Foreskin keratinocyte (primary cell): ENCODE measurements at places on chromosomes 13 and 19. TPM values are rescaled to one million over a fixed set of nuclear protein-coding genes. Genes with fewer than 3 reads are reported as not detected.
A peak's percentile ranks its signal among the peaks of the same experiment; 100 is the strongest.

PLPP2 gene
- polyA plus RNA-seq, result 15.3 and 17.0 TPM in 2 replicates

DNA sequence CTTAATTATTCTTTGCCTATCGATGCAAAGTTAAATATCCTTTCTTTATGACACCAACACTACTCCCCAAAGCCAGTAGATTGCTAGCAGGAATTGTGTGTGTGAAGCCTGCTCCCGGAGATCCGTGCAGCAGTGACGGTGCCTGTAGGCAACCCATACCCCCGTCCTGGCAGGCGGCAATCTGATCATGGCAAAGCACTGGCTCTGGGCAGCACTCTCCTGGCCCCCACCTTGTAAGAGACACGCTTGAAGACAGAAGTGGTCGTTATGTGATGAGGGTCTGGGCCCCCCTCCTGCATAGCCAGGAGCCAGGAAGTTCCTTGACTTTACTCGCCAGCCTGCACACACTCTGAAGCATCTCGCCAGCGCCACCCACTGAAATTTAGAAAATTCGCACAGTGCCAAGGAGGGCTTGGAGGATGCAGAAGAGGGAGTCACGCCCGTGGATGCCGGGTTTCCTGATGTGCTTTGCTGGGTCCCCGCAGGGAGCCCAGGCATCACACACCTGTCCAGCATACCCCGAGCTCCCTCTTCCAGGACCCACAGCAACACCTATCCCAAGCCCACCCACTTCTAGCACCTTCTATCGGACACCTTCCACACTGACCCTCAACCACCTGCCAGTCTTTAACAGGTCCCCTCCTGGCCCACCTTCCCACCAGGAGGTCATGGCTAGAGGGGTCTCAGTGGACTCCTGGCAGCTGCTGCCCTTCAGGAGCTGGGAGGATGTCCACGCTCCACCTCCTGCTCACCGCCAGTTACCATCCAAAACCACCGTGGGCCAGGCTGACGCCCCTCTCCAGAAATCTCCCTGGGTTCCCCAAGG, 54.5 kb downstream of the CEBPG start:
- no peak for DNase-seq

- DNase-seq, result no peak
Measured at GRCh38 chr19:51220996-51221395, 3.9 kb upstream of the CD33 start.

GRCh38 chr13:23718996-23719395, 148.8 kb downstream of the TNFRSF19 start:
- no peak for DNase-seq

CASP14 gene
- 0.07 TPM in 1 of 2 replicates, not detected in the other for polyA plus RNA-seq

DNA sequence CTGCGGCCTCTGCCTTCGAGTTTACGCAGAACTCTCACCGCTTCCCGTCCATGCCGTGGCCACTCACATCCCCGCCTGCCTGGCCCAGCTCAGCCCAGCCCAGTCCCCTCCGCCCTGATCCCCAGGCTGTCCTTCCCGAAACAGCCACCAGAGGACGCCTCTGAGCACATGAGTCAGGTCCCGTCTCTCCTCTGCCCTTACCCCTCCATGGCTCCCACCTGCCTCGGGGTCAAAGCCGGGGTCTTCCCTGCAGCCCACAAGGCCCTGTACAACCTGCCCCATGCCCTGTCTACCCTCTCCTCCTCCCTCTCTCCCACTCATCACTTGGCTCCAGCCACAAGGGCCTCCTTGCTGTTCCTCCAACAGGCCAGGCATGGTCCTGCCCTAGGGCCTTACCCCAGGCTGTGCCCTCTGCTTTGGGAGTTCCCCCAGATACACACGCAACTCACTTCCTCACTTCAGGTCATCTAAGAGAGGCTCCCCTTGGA, 8.1 kb upstream of the SEMA6B start:
- DNase-seq, result no peak

DNA sequence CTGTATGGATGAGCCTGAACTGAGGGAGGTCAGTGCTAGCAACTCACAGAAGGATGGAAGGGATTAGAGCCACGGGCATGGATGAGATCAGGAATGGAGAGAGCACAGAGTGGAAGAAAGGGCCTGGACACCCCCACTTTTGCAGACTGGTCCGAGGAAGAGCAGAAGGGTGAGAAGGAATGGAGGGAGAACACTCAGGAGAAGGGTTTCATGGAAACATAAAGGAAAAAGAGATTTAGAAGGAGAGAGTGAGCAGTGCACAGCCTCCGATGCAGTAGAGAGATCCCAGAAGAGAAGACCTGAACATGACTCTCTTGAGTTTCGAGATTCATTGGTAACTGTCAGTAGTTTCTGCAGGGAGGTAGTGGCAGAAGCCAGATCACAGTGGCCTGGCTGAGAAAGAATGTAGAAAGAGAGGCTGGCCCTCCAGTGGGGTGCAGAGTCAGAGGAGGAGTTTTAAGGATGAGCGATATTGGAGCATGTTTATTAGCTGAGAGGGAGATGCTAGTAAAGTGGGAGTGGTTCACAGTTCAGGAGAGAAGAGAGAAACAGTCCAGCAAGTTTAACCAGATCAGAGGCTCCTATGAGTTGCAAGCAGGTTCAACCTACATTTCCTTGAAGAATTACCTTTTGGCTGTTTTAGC, 108.9 kb downstream of the ZAR1L start:
- no peak for DNase-seq

DNA sequence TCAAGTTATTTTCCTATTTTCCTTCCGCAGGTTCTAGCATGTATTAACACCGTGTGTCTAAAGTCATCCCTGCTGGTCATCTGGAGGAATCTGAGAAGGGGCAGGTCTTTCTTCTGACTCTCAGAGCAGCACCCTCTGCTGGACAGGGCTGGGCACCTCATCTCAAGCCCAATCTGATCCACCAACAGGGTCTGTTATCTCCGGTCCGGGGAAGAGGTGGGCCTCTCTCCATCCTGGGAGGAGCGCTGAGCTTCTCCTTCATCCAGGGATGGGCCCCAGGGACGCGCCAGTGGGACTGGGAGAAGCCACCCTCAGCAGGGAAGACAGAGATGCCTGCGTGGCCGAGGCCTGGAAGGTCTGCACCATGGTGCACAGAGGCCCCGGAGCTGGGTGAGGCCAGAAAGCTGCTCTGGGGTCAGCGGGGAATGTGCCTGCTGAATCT, 26.0 kb upstream of the ZNF331 start:
- peak; percentile 52 for DNase-seq

DNA sequence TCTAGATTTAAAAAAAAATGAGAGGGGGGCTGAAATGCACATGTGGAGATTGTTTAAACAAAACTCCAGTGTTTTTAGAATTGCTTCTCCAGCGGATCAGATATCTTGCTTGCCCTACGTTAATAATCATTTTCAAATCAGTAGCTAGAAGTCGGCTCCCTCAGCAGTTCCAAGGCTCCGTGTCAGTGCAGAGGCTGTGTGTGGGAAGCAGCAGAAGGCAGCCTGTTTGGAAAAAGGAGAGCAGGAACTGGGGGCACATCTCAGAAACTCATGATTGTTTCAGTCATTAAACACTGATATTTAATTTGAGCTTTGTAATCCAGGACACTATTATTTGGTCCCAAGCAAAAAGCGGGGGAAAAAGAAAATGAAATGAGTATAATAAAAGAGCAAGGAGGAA, 50.9 kb downstream of the SOX21 start:
- DNase-seq, result no peak

SIAH3 gene
- polyA plus RNA-seq, result 0.14 and 0.20 TPM in 2 replicates

DNA sequence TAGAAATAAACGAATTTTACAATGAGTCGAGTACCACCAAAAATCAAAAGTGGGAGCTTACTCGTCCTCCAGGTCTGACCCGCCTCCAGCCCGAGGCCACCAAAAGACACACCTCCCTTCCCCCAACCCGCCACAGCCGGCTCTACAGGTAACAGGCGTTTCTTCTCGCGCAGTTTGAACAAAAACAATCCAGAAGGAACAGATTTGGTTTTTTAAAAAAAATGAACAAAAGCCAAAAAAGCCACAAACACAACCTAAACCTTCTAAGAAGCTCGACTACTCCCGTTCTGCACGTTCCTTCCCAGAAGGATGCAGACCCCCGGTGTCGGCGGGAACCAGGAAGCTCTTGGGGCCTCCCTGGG, 671 bp downstream of the ZDHHC20 start:
- DNase-seq, result peak; percentile 55

GRCh38 chr13:93788456-93788855, 561.8 kb downstream of the GPC6 start:
- no peak for DNase-seq

DNA sequence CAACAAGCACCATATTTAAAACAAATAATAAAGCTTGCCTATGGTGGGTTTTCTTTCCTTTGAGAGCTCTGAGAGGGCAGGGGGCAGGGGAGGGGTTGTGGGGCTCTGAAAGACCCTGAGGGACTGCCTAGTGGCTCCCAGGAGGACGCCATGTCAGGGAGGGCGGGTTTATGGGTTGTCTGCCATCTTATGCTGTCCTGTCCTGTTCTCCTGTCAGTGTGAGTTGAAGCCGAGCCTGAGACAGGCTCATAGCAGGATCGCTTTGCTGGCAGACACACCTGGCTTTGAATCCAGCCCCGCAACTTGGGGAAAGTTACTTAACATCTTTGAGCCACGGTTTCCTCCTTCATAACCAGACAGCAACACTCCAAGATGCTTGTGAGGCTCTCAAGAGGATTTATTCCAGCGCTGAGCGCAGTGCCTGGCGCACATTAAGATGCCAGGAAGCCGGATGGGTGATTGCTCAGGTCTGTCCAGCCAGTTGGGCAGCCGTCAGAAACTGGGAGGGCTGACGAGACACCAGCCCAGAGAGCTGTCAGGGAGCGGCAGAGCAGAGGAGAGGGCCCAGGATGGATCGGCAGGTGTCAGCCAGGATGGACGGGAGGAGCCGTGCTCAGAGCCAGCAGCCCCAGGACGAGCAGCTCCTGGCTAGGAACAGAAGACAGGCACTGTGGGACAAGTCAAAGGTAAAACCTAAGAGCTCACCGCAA, 36.8 kb upstream of the C1QTNF9 start:
- DNase-seq, result no peak

KCNN1 gene
- polyA plus RNA-seq, result 0.02 and 0.03 TPM in 2 replicates

UBE2L5 gene
- polyA plus RNA-seq, result not detected in 2 replicates

GRCh38 chr13:48580896-48581295, 48.0 kb upstream of the RCBTB2 start:
- no peak for DNase-seq

- no peak for DNase-seq
Measured at GRCh38 chr19:30562981-30563380, 190.8 kb downstream of the ZNF536 start.

- DNase-seq, result no peak
Measured at GRCh38 chr13:26837102-26837501, 76.5 kb upstream of the GPR12 start.

MAMSTR gene
- 2.6 and 3.8 TPM in 2 replicates for polyA plus RNA-seq

- no peak for DNase-seq
Measured at GRCh38 chr13:22357132-22357531, 686.3 kb downstream of the FGF9 start.

VSTM1 gene
- polyA plus RNA-seq, result not detected in 2 replicates

SIGLEC5 gene
- polyA plus RNA-seq, result not detected in 2 replicates

- DNase-seq, result no peak
Measured at GRCh38 chr19:18173054-18173571, 500 bp upstream of the IFI30 start.

DCT gene
- 0.01 TPM in 1 of 2 replicates, not detected in the other for polyA plus RNA-seq

DNA sequence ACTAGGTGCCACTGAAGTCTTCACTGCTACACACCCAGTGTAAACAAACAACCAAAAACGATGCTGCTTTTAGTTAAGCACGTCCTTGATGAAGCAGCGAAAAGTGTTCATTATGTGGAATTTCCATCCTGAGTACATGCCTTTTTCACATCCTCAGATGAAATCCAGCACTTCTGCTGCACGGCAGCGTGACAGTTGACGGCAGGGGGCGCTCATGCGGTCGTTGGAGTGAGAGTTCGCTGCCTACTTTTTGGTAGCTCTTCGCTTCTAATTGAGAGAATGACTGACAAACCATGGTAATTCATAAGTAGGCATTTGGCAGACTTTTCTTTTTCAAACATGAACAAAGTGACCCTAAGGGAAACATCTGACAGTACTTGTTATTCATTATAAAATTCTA, 1124.9 kb downstream of the EFNB2 start:
- DNase-seq, result no peak

GRCh38 chr13:108213946-108214345, 1.4 kb downstream of the LIG4 start:
- DNase-seq, result peak; percentile 72

DNA sequence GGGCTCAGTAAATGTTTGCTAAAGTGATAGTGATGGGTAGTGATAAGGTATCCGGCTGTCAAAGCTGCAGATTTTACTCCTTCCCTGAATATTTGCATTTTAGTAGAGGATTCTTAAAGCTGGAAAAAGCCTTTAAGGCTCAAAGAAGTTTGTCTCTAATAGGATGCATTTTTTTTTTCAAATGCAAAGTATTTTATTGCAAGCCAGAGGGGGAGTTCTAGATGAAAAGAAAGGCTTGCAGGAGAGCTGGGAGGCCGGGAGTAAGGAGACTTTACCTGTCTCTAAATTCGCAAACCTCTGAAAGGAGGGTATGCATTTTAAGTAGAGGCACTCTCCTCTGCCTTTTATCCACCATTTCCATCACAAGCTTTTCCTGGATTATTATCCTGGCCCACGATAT, 100.7 kb upstream of the FNDC3A start:
- no peak for DNase-seq

DNA sequence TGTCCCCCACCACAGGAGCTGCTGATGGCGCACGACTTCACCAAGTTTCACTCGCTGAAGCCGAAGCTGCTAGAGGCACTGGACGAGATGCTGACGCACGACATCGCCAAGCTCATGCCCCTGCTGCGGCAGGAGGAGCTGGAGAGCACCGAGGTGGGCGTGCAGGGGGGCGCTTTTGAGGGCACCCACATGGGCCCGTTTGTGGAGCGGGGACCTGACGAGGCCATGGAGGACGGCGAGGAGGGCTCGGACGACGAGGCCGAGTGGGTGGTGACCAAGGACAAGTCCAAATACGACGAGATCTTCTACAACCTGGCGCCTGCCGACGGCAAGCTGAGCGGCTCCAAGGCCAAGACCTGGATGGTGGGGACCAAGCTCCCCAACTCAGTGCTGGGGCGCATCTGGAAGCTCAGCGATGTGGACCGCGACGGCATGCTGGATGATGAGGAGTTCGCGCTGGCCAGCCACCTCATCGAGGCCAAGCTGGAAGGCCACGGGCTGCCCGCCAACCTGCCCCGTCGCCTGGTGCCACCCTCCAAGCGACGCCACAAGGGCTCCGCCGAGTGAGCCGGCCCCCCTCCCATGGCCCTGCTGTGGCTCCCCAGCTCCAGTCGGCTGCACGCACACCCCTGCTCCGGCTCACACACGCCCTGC, 4.4 kb upstream of the NOP53 start:
- DNase-seq, result no peak
